ENCODE measurements at places on chromosomes 7 and 10.

DNA sequence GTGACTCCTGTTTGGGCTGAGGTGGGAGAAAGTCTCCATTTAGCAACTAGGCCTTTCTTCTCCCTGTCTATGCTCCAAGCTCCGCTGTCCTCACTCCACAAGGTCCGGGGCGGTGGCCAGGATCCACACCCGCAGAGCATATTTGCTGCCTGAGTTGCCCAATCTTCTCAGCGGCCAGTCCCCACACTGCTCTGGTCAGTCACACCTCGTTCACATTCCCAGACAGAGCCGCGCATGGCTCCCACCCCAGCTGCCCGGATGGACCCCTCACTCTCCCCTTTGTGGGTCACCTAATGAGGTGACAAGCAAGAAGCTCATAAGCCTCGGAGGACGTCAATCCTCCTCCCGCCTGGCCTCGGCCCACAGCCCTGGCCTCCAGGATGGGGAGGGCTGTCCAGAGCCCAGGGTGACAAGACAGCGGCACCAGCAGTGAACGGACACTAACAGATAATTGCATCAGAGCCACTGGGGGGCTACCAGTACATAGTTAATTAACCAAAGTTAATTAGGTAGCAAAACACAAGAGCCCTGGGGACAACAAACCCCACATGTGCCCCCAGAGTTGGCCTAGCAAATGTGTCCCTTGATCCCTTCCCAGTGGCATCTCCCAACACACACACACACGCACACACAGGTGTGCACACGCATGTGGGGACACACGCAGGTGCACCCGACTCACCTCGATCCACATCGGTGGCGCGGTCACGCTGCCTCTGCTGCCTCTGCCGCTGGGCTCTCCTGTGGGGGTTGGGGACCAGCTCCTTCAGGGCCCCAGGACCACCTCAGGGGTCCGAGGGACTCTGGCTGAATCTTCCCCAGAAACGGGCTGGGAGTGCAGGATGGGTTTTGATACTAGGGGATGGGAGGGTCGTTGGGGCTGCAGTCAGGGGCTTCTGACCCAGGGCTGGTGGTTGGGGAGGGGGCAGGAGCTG lies 11.8 kb downstream of the EPHA1 start:
- no peak for DNase-seq

GRCh38 chr7:94514140-94514889 lies 4.7 kb downstream of the CASD1 start:
- no peak for DNase-seq

DNA sequence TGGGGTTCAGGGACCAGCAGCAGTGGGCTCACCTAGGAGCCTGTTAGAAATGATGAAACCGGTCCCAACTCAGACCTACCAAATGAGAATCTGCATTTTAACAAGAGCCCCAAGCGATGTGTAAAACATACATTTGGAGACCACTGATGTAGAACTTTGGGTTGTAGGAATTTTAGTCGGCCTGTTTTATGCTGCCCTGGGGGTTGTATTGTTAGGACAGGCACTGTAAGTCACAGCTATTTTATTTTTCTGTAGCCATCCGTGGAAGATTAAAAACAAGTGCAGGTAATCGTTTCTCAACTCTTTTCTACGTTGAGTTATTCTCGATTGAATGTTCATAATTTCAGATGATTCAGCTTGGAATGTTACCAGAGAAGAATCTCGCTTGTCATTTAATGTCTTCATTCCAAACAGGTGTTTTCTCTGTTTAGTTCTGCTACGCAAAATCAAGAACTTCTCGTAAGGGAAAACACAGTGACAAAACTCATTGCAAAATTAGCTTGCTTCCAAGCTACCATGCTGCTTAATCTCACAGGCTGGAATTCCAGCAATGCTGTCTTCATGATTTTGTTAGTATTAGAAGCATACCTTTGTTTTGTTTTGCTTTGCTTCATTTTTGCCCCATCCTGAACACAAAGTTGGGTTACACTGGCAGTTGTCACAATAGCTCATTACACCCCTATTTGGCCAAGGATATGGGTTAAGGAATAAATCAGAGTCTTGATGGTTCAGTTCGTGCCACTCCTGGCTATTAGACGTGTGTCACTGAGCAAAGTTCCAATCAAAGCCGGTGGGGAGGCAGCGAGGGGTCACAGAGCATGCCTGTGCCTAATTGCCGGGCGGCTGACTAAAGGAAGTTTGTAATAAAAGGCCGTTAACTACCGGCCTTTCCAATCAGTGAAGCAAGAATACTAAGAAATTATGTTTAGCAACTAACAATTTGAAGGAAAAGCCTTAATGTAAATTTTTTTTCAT lies 676.9 kb downstream of the GATA3 start:
- DNase-seq, result no peak

DNA sequence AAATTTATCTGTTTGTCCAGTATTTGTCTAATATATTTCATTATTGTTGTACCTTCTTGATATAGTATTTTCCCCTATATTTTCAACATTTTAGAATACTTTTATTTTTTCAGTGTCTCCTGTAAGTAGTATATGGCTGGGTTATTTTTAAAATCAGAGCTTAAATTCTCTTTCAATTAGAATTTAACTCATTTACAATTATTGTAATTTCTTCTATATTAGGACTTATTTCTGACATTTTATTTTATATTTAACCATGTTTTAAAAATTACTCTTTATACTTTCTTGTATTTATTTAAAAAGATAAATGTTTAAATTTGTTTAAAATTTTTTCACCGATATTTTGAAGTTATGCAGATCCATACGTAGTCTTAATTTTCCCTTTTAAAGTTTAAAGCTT lies 220.0 kb upstream of the NPVF start:
- DNase-seq, result no peak

DNA sequence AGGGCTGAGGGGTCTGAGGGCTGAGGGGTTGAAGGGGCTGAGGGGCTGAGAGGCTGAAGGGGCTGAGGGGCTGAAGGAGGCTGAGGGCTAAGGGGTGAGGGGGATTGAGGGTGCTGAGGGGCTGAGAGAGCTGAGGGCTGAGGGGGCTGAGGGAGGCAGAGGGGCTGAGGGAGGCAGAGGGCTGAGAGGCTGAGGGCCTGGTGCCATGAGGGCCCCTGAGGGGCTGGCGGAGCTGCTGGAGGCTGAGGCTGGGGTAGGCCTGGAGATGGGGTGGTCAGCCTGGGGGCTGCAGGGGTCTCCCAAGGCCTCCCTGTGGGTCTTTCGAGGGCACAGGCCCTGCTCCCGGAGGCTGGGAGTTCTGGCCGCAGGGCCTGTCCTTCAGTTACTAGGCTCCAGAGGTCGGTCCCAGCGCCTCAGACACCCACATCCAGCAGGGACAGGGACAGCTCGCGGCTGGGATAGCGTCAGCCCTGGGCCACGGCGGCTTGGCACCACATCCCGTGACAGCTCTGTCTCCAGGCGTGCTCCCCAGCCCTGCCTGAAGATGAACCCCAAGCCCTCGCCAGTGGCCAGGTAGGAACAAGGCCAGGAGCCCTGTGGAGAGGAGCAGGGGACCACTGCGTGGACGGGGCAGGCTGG lies 16.9 kb downstream of the MYO1G start:
- no peak for DNase-seq

DNA sequence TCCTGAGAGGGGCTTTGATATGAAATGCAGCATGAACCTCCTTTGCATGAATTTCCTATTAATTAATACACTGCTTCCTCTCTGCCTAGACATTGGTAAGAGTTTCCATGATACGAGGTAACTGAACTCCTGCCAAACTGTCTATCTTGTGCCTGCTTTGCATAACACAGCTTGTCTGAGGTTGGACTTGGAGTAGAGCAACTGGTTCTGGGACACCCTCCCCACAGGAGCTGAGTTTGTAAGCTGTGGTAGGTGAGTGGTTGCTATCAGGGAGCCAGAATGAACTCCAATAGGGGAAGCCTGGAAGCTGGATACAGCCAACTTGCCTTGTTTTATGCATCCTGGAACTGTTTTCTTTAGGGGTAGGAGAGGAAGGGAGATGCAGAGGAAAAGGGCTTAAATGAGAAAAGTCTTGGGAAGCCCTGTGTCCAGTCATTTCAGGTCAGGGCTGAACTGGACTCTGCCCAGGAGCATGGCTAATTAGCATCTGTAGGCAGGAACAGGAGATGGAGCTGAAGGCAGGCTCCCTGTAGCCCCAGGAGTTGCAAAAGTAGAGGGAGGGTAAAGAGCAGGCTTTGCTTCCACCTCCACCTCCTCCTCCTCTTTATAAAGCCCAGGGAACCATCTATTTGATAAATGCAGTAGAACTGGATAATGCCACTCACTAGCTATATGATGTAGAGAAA lies 73.2 kb upstream of the GPR158 start:
- no peak for DNase-seq

GRCh38 chr10:77494327-77494726 lies 143.3 kb downstream of the KCNMA1 start:
- no peak for DNase-seq

DNA sequence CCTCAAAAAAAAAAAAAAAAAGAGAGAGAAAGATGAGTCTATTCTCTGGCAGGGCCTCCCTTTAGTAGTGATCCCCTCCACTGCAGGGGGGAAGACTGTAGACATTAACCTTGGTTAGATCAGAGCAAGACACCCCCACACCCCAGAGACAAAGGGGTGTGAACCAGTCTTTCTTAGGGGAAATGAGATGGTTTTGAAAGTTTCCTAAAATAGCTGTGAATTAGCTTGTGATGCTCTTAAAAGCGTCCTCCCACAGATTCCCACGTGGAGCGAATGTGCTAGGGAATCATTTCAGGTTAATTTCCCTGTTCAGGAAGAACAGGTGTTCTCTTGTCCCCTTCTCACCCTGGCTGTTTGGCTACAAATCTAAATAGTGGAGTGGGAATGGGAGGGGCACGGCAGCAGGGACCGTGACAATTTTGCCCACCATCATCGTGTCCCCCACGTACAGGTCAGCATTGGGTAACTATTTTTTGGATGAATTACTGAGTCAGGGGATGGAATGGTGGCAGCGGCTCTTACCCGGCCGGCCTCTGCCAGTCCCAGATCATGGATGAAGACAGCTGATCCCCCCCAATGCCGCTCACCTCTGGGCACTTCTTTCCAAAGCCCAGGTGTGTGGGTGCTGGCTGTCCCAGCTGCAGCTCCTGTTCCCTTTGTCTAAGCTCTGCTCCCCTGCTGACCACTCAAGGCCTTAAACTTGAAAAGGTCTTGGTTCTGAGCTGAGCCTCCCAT lies 152.9 kb downstream of the CCDC3 start:
- DNase-seq, result no peak

- DNase-seq, result no peak
Measured at GRCh38 chr7:13416071-13416470, 573.4 kb downstream of the ETV1 start.

GRCh38 chr10:693506-693905 lies 4.0 kb upstream of the DIP2C start:
- DNase-seq, result no peak

DNA sequence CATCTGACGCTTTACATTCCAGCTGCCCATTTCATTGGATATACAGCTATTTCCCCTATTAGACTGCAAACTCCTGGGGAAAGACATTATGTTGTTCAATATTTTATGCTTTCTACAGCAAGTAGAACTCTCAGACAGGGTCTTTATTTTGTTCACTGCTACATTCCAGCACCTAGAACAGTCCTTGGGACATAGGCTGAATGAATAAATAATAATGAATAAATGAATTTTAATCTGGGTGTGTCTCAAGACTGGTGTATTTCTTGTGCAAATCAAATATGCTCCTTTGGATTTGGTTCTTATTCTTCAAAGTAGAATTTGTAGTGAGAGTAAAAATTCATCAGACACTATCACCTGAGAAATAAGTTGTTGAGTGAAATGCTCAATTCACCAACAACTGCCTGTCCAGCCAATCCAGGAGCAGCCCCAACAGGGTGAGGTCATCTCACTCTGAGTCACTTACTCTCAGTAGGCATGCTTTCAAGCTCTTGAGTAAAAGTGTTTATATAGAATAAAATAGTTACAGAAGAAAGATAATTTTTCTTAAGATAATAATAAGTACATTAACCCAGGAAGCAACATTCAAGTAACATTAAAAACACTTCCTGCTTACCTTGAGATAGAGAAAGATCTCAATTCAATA lies 287.5 kb upstream of the NPVF start:
- DNase-seq, result no peak

GRCh38 chr7:78125884-78126283 lies 327.3 kb downstream of the PHTF2 start:
- DNase-seq, result peak; percentile 29
